ENCODE measurements at places on chromosomes 5 and 9. TPM values are rescaled to one million over a fixed set of nuclear protein-coding genes. Genes with fewer than 3 reads are reported as not detected.
A peak's percentile ranks its signal among the peaks of the same experiment; 100 is the strongest.

ZNF189 gene
- 20.7 TPM for total RNA-seq

TAF7 gene
- 65.0 TPM for total RNA-seq

DNA sequence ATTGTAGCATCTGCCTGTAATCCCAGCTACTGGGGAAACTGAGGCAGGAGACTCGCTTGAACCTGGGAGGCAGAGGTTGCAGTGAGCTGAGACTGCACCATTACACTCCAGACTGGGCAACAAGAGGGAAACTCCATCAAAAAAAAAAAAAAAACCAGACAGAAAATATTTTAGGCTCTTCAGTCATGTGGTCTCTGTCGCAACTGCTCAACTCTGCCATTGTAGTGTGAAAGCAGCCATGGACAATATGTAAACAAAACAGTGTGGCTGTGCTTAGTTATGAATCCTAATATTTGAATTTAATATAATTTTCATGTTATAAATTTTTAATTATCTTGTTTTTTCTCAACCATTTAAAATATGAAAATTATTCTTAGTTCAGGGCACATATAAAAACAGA, 38.4 kb downstream of the ZFAND5 start:
- no peak for DNase-seq

DNA sequence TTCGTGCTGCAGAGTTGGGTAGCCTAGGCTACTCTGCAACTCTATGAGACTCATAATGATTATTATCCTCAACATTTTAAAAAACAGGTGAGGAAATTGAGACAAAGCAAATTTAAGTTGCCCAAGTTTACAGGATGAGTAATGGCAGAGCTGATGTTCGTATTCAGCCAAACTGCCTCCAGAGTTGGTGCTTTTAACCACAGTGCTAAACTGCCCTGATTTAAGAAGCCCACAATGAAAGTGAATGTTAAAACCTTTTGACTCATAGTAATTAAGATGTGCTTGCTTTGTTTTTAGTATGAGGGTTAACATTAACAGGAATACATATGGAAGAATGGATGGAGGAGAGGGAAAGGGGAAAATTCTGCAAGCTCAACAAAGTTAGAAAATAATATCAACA, 15.9 kb upstream of the GABRB2 start:
- DNase-seq = no peak

- no peak for DNase-seq
Measured at GRCh38 chr9:24479361-24480059, 66.2 kb downstream of the IZUMO3 start.

DNA sequence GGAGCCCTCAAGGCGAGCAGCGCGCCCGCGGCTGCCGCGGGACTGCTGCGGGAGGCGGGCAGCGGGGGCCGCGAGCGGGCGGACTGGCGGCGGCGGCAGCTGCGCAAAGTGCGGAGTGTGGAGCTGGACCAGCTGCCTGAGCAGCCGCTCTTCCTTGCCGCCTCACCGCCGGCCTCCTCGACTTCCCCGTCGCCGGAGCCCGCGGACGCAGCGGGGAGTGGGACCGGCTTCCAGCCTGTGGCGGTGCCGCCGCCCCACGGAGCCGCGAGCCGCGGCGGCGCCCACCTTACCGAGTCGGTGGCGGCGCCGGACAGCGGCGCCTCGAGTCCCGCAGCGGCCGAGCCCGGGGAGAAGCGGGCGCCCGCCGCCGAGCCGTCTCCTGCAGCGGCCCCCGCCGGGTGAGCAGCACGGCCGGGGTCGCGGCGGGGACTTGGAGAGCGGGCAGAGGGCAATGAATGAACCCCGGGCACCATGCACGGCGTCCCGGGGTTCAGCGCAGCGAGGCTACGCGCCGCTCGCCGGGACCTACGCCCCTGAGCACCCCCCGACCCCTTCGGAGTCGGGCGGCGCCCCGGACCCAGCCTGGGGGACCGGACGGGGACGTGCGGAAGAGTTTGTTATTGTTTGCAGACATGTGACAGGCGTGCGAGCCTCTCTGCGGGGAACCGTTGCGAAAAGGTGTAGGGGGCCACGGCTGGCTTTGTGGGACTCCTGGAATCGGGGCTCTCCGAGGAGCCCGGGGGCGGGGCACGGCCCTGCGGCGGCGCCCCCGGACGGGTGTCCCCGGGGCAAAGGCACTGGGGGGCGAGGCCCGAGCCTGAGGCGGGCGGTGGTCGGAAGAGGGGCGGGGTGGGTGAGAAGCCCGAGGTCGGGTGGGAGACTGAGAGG, 553 bp downstream of the MAP3K1 start:
- peak; percentile 72 for DNase-seq

- no peak for DNase-seq
Measured at GRCh38 chr5:10306806-10307205, 896 bp downstream of the CMBL start.

ZNF354C gene
- 6.7 TPM for total RNA-seq

NDST1 gene
- 117 TPM for total RNA-seq

RUSC2 gene
- total RNA-seq = 23.6 TPM

DNA sequence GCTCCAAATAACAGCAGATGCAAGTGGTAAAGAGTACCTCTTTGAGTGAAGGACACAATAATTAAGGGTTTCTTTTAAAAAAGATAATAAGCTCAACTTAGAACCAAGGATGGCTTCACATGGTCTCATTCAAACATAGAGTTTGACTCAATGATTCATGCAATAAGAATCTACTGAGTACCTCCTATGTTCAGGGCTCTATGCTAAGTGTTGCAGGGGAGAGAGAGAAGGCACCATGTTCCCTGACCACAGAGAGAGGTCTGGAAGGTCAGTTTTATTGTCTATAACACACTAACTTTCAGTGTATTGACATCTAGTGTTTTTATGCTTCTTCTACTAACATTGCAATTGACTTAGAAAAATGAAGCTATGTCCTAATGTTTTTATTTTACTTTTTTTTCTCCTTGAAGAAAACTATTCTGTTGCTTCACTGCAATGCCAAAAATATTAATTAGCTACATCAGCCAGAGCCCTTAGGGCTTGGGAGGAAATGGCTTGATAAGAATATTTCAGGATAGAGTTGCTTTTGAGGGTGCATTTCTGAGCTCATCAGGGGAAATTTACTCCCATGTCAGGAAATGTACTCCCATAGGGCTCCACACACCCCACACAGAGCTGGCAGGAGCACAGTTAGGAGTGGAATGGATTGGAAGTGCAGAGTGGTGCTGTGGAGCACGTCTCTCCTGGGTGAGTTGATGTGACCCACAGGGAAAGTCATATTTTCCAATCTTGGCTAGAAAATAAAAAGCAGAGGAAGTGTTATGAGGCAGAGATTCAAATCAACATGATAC, 106.6 kb downstream of the PDE8B start:
- no peak for DNase-seq

- no peak for DNase-seq
Measured at GRCh38 chr9:83778164-83778563, 39.4 kb downstream of the GKAP1 start.

Data from lower lobe of right lung (tissue), 2 donors.